ENCODE measurements at places on chromosomes 4 and X.

DNA sequence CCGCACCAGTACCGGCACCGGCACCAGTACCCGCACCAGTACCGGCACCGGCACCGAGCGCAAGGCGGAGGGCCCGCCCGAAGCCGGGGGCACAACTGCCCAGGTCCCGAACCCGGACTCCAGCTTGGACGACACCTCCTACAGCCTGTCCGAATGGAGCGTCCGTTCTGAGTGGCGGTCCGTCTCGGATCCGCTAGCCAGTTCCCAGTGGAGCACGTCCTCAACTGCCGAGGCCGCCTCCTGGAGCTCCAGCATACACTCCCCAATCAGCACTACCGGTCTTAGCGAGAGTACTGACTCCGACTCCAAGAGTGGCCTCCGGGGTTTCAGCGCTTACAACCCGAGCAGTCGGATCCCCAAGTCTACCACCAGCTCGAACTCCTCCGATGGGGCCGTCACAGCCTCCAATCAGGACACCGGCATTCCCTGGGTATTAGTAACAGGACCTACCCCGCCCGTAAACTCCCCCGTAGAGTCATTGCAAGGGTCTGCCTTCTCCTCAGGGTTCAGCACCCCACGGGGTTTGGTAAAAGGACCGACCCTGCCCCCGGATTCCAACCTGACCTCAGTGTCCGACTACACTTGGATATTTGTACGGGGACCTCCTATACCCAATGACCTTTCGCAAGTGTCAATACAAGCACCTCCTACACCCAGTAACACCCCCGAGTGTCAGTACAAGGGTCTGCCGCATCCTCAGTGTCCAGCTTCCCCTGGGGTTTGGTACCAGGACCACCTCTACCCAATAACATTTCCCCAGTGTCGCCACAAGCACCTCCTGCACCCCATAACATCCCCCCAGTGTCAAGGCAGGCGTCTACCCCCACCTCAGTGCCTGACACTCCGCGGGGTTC is 721 bp upstream of the MAOA start:
- DNase-seq: peak; percentile 54

- no peak for DNase-seq
Observed at GRCh38 chrX:24392709-24393108, 32.3 kb downstream of the SUPT20HL1 start.

DNA sequence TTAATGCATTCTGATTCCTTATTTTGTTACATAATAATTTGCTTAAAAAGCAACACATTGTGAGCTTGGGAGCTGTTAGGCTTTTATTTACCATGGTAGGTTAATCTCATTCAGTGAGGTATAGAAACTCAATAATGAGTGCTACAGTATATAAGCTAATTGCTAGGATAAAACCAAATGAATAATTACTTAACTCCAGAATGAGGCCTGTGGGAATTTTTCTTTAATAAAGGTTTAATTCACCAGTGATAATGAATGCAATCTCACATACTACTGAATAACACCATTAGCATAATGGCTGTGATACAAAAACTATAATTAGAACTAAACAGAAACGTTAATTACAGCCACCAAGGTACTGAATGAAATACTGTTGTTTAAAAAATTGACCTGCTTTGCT is 326.3 kb downstream of the IQCM start:
- DNase-seq: no peak

DNA sequence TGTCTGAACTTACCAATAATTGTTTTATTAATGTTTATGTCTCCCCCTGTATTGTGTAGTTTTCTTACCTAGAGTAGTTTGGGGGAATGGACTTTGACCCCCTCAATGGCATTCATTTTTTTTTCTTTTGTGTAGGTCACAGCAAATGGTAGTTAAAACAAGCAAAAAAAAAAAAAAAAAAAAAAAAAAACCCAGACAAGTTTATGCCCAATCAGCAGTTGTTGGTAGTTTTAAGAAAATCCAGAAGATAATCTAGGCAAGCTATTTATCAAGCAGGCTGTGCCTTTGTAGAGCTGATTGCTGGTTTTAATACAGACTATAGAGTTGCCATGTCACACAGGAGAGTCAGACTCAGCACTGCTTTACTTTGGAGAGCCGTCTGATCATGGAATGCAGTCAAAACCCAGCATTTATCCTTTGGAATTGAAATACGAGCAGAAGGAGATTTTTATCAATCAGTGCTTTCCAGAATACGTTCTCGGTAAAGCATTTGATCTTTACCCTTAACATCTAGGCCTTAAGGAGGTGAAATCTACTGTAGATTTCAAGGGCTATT is 16.6 kb downstream of the DCUN1D4 start:
- DNase-seq: no peak

DNA sequence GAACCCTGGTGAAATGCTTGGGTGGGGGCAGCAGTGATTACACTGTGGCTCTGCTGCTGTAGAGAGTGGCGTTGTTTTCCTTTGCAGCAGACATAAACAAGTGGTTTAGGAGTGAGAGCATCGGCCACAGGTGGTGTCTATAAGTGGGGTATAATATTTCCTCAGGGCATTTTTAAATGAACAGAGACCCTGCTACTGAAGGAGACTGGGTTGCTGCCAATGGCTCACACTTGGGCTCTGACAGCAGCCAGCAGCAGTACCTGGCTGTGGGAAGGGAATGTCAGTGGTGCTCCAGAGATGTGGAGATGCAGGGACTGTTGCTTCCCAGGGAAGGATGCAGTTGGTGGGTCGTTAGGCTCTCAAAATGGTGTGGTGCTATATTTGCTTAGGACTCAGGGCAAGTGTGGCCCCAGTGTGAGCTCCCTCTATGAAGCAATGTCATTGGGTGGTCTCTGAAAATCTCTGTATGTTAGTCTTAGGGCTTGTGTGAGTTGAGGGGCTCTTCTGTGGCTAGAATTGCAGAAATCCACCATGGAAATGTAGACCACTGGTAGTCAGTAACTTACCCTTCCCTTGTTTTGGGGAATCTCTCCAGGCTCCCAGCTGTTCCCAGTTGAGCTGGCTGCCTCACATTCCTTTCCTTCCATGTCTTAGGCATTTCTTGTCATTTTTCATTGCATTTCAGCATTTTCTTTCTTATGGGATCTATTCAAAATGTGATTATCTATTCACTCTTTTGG is 1023.0 kb upstream of the GRID2 start:
- no peak for DNase-seq

- no peak for DNase-seq
Observed at GRCh38 chr4:138249132-138249531, 7.0 kb upstream of the SLC7A11 start.

- no peak for DNase-seq
Observed at GRCh38 chrX:65900850-65901844, 138.7 kb downstream of the VSIG4 start.

GRCh38 chr4:156053174-156053573 is 99.5 kb upstream of the CTSO start:
- DNase-seq: no peak

GRCh38 chrX:47849778-47850177 is 13.1 kb downstream of the ZNF81 start:
- no peak for DNase-seq

DNA sequence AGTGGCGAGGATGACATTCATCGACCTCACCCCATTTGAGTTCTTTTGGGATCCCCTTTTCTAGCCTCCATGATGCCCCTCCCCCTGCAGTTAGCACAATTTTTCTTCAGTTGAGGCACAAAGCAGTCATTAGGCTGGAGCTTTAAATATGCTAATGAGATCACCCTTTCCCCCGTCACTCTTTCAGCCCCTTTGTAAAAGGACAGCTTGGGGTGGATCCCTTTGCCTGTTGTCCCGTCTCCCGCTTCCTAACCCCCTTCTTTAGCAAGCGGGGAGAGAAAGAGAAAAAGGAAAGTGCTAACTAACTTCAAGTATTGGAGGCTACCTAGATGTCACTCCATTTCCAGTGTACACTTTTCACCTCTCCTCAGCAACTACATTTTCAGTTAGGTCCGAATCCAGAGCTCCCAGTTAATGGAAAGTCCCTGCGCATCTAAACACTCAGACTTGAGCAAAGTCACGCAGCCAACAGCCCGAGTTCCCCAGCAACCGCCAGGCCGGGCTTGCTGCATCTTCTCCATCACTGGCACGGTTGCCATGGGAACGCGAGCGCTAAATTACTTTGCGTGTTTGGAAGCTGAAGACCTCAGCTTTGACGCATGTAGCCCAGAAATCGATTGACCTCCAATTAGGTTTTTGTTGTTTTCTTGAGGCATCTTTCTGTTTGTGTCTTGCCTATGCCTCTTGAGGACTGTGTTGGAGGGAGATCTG is 76.8 kb downstream of the RTL5 start:
- peak; percentile 76 for DNase-seq

- no peak for DNase-seq
Observed at GRCh38 chr4:145939856-145940255, 1.2 kb upstream of the ZNF827 start.

GRCh38 chr4:184765473-184766340 is 31.8 kb upstream of the CENPU start:
- DNase-seq: no peak

- no peak for DNase-seq
Observed at GRCh38 chrX:68354879-68355628, 78.2 kb downstream of the OPHN1 start.

GRCh38 chr4:99651811-99652485 is 5.7 kb downstream of the C4orf54 start:
- no peak for DNase-seq

GRCh38 chrX:153884136-153884535 is 1.8 kb downstream of the L1CAM start:
- DNase-seq: no peak

DNA sequence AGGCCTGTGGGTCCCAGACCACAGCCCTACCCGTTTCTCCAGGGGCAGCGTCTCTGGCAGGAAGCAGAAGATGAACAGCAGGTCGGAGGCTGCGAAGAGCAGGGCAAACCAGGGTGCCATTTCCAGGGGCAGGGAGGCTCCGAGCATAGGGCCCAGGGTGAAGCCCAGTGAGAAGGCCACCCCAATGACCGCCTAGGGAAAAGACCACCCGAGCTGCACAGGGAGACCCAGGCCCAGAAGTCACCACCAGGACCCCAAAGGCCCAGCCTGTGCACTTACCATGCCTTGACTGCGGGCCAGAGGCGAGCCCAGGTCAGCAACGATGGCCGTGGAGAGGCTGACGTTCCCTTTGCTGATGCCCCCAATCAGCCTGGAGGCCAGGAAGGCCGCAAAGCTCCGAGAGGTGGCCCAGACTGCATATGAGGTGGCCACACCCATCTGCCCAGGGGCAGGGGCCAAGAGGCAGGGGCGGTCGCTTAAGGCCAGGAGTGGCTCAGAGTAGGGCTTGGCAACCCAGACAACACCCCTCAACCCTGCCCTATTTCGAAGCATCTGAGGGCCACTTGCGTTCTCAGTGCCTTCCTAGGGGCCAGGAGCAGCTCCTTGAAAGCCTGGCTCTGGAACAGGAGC is 30.8 kb downstream of the NOP14 start:
- DNase-seq: no peak

DNA sequence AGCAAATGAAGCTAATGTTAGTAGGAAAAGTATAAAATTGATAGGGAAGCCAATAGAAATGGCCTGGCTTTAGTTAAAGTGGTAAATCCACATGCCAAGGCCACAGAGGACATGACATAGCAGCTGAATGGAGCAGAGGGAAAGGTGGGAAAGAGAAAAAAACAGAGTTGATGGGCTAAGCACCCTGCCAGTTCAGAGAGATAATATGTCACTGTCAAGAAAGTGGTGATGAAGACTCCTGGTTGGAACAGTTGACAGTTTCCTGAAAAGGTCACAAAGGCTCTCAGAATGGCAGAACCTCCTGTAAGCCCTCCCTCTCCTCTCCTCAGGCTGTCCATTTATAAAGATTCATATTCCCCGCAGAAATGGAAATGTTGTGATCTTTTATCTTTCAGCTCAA is 48.2 kb downstream of the SLC7A11 start:
- DNase-seq: no peak

DNA sequence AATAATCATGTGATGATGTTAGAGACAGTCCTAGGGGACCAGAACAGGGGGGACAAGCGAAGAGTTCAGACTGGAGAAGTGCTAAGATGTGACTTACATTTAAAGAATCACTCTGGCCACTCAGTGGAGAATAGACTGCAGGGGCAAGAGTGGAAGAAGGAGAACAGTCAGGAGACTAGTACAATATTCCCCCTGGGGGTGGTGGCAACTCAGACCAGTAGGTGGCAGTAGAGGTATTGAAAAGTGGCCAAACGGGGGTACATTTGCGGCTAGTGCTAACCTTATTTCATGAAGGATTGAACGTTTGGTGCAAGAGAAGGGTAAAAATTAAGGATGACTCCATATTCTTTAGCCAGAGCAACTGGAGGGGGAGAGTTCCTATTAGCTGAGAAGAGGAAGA is 2.7 kb upstream of the BMX start:
- no peak for DNase-seq

- no peak for DNase-seq
Observed at GRCh38 chr4:111046811-111047210, 423.9 kb upstream of the PITX2 start.
